ENCODE measurements at places on chromosomes 4 and X.

DNA sequence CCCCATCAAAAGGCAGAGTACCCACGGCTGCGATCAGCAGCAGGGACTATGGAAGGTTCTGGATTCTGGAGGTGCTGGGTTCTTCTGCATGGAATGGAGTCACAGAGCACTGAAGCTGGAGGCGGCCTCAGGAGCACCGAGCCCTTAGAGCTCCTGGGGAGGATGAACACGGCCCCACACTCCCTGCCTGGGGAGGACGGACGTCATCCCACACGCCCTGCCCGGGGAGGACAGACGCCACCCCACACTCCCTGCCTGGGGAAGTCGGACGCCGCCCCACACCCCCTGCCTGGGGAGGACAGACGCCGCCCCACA, 9.9 kb downstream of the LRPAP1 start:
- no peaks in the 10 kb centered on the region for H3K4me1 ChIP-seq
- H3K27me3 ChIP-seq = no peaks in the 10 kb centered on the region
- no peak overlapping the region for H3K27ac ChIP-seq
- H3K36me3 ChIP-seq = peaks cover 44% of the 10 kb centered on the region
- DNase-seq = no peak
- H3K4me3 ChIP-seq = no peak overlapping the region

GRCh38 chr4:98508829-98509598, 149.4 kb downstream of the TSPAN5 start:
- H3K36me3 ChIP-seq = no peaks in the 10 kb centered on the region
- no peak overlapping the region for H3K27ac ChIP-seq
- DNase-seq = no peak
- H3K4me1 ChIP-seq = peaks cover 10% of the 10 kb centered on the region

DNA sequence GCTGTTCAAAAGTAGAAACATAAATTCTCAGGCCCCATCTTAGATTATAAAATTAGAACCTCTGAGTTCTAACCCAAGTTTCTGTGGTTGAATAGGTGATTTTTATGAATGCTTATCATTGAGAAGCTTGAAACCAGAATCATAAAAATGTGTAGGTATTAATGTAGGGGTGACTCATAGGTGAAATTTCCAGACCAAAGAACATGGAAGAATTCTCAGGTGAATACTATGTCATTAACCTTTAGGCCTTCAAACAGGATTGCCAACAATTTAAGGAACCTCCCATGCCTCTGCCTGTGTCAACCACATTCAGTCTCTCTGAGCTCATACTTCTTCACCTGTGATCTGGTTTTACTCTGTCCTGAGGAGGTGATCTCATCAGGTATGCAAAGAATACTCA, 177.8 kb downstream of the NPFFR2 start:
- no peak for DNase-seq
- H3K27me3 ChIP-seq = no peaks in the 10 kb centered on the region
- H3K4me3 ChIP-seq = no peak overlapping the region
- no peaks in the 10 kb centered on the region for H3K4me1 ChIP-seq

DNA sequence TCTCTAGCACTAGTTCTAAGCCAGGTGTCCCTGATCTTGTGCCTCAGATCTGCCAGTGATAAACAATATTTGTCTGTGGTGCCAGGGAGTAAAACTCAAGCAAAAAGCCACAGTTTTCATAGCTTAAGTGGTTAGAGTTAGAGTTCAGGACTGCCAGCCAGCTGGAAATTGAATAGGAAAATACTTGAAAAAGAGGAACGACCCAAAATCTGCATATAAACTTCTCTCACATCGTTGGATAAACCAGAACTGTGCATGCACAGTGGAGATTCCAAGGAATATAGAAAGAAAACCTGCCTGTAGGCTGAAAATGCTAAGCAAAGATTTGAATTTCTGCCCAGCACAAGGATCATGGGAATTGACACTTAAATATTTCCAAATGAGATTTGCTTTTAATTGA, 35.0 kb upstream of the GNPDA2 start:
- H3K27ac ChIP-seq = no peak overlapping the region
- no peak overlapping the region for H3K4me3 ChIP-seq
- no peaks in the 10 kb centered on the region for H3K36me3 ChIP-seq
- H3K27me3 ChIP-seq = no peaks in the 10 kb centered on the region

DNA sequence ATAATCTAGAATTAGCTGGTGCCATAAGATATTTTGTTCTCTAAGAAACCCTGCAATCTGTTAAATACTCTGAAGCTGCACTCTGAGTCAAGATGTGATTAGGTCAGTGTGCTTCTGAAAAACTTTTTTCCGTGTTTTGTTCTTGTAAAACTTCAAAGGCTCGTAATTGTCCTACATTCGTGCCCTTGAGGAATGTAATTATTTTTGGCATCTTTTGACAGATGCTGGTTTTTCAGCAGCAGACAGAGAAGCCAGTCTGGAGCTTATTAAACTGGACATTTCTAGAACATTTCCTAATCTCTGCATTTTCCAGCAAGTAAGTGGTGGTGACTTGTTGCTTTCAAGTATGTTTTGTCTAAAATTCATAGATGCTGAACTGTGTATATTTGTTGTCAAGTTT, 36.8 kb upstream of the TADA2B start:
- no peak overlapping the region for H3K4me3 ChIP-seq
- H3K27ac ChIP-seq = no peak overlapping the region
- peaks cover 21% of the 10 kb centered on the region for H3K4me1 ChIP-seq
- peaks cover 28% of the 10 kb centered on the region for H3K36me3 ChIP-seq
- no peaks in the 10 kb centered on the region for H3K27me3 ChIP-seq
- DNase-seq = no peak

DNA sequence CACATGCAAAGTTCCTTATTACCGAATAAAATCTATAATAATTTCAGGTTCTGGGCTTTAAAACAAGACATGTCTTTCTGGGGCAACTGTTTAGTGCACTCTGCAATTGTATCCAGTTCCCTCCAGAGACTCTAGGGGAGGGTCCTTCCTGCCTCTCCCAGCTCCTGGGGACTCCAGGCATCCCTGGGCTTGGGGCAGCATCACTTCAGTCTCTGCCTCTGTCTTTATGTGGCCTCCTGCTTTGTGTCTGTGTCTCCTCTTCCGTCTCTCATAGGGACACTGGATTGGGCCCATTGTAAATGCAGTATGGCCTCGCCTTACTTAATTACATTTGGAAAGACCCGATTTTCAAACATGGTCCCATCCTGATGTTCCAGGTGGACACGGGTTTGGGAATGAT, 10.9 kb upstream of the ASMTL start:
- H3K4me3 ChIP-seq = no peak overlapping the region
- no peak overlapping the region for H3K27ac ChIP-seq
- no peaks in the 10 kb centered on the region for H3K4me1 ChIP-seq

DNA sequence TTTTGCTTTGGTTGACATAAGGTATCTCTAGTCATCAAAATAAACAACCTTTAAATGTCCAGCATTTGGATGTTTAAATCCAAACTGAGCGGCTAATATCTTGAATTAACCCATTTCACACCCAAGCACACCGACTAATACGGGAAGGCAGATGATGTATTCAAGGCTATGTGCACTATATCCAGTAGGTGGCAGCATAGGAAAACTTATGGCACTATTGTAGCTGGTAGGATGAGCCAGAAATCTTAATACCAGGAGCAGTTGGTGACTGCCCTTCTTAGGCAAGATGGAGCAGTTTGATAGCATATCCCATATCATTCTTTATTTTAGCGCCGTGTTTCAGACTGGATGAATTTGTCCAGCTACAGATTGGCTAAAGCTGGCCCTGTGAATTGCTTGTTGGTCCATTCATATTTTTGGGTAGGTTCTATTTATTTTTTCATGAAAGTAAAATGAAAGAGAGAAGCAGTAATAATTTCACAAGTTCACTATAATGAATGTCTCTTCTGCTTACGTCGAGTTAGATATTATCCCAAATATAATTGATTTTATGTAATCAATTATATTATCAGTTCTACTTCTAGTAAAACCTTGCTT, 24.4 kb downstream of the UCHL1 start:
- H3K4me1 ChIP-seq = no peaks in the 10 kb centered on the region
- H3K27me3 ChIP-seq = no peaks in the 10 kb centered on the region
- peak; percentile 64 for DNase-seq
- H3K27ac ChIP-seq = no peak overlapping the region
- H3K4me3 ChIP-seq = no peak overlapping the region

GRCh38 chr4:121669163-121669550, 27.6 kb downstream of the ANXA5 start:
- no peak for DNase-seq
- no peak overlapping the region for H3K27ac ChIP-seq
- H3K36me3 ChIP-seq = peaks cover 56% of the 10 kb centered on the region
- no peaks in the 10 kb centered on the region for H3K27me3 ChIP-seq
- no peaks in the 10 kb centered on the region for H3K4me1 ChIP-seq

- H3K36me3 ChIP-seq = no peaks in the 10 kb centered on the region
- peaks cover 20% of the 10 kb centered on the region for H3K4me1 ChIP-seq
Observed at GRCh38 chrX:103356858-103357257, 552 bp downstream of the TCEAL9 start.
